ENCODE measurements at places on chromosomes 5 and 9. TPM values are rescaled to one million over a fixed set of nuclear protein-coding genes. Genes with fewer than 3 reads are reported as not detected.

GRCh38 chr5:132823481-132824050, 6.9 kb downstream of the SHROOM1 start:
- no peak for DNase-seq

The PAPPA gene
- 0.01 TPM for polyA plus RNA-seq

- DNase-seq, result no peak
These were observed 5.0 kb upstream of the NIPSNAP3B start for GRCh38 chr9:104758974-104759373.

GRCh38 chr9:78314953-78315870, 18.3 kb downstream of the PSAT1 start:
- no peak for DNase-seq

DNA sequence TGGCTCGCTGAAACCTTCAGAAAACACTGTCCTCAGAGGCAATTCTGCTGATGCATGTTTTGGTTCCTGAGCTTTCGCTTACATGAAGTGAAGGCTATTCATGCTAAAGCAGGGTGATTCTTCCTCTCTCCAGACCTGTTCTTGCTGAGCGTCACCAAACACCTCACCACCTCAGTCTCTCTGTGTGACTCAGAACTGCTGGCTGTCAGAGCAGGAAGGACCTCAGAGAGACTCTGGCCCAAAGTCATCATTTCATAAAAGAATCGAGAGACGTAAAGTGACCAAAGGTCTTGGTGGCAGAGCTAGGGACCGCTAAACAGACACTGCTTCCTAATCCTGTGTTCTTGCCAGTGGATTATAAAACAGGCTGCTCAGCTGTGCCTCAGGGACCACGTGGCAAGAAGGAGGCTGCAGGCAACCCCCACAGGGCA, 73.8 kb downstream of the LHFPL2 start:
- no peak for DNase-seq

The SOWAHA gene
- not detected for polyA plus RNA-seq

DNA sequence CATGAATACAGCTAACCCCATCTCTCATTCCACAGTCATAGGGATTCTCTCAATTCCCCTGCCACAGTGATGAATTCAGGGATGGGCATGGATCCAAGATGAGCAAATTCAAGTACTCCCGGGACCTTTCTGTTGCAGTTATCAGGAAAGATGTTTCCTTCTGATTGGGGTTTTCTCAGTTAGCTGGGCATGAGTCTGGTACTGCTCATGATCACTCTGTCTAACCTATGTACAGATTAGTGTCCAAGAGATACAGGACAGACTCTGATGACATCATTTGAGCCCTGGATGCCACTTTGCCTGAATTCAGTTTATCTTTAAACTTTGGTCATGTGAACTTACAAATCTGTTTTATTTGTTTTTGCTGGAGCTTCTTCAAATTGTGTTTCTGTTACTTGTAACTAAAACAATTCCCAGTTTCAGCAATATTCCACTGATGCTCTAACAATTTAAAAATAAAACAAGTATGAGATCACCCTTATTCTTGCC, 257.7 kb upstream of the KLF9 start:
- no peak for DNase-seq

DNA sequence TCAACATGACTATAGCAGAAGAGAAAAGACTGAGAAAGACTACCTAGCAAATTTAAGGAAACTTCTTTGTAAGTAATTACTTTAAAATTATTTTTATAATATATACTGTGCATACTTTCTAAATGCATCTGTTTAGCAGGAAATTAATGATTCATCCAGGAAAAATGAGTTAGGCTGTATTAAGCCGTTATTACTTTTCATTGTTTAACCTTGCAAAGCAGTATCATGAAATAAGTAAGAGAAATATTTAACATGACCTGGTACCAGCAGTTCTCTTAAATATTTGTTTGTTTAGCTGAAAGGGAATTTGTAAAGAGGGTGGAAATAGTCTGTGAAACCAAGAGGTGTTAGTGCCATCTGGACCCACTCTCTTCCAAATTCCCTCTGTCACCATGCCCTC, 175.0 kb downstream of the GNAQ start:
- DNase-seq, result no peak

DNA sequence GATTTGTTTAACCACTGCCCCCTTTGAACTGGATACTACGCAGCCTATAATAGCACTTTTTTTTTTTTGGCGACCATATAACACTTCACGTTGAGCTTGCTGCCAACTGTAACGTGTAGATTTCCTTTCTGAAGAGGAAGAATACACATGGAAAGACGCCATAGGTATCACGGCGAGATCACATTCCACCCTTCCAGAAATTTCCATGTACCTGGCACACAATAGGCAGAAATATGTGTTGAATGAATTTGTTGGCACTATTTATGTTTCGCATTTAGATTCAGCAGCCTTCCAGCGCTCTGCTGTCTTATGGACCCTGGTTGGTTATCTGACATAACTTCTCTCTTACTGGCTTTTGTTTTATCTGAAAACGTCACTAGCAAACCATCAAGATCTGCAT, 250.3 kb downstream of the SLIT3 start:
- no peak for DNase-seq

DNA sequence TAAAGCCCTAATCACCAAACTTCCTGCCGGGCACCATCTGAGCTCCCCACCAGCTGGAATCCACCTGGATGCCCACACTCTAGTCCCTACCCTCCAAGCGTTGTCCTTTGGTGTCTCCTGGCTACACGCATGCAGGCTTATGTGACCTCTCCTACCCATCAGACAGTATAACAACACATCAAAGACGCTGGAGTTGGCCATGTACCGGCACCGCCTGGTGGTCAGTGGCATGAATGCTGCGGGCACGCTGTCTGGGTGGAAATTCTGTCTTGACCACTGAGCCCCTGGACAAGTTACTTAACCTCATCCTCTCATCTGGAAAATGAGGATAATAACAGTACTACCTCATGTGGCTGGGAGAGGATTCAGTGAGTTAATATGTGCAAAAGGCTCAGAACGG, 23.4 kb upstream of the CORO2A start:
- DNase-seq, result peak; percentile 17

The GABBR2 gene
- polyA plus RNA-seq, result not detected

The BTNL8 gene
- polyA plus RNA-seq, result 0.33 TPM

The ECSCR gene
- polyA plus RNA-seq, result not detected

GRCh38 chr5:76367623-76368371, 35.3 kb upstream of the IQGAP2 start:
- DNase-seq, result no peak

GRCh38 chr5:133205204-133205603, 153.4 kb downstream of the HSPA4 start:
- no peak for DNase-seq

DNA sequence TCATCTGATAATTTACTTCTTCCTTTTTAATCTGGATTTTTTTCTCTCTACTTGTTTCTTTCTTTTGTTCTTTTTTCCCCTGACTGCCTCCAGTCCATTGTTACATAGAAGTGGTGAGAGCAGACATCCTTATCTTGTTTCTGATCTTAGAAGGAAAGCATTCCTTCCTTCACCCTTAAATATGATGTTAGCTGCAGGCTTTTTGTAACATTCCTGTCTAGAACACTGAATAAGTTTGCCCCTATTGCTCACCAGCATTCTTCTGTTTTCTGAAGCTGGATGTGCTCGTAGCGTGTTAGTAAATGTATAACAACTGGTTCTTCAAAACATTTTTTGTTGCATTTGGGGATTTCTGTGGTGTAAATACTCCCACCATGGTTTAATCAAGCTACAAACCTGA, 136.7 kb upstream of the NFIL3 start:
- no peak for DNase-seq

GRCh38 chr5:137580030-137580429, 80.9 kb upstream of the SPOCK1 start:
- no peak for DNase-seq

GRCh38 chr9:77980622-77981021, 51.0 kb downstream of the GNAQ start:
- DNase-seq, result no peak

- DNase-seq, result no peak
These were observed 3.8 kb downstream of the NDST1 start for GRCh38 chr5:150511578-150512367.

The STPG3 gene
- not detected for polyA plus RNA-seq

GRCh38 chr9:71703172-71703872, 65.0 kb downstream of the CEMIP2 start:
- no peak for DNase-seq

The WDR38 gene
- polyA plus RNA-seq, result not detected

- DNase-seq, result no peak
These were observed 259.7 kb upstream of the MSX2 start for GRCh38 chr5:174464504-174465165.

DNA sequence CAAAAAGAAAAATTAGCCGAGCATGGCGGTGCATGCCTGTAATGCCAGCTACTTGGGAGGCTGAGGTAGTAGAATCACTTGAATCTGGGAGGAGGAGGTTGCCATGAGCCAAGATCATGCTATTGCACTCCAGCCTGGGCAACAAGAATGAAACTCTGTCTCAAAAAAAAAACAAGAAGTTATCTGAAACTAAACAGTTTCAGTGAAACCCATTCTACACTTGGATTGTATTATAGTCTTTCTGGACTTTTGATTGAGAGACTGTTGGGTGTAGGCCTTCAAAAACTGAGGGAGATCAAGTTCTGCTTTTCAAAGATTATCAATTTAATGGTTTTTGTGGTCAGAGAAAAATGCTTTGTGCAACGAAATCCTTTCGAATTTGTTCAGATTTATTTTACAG, 34.6 kb upstream of the SPINK5 start:
- no peak for DNase-seq

GRCh38 chr5:3911773-3912172, 316.1 kb downstream of the IRX1 start:
- no peak for DNase-seq

GRCh38 chr9:69023650-69024049, 9.7 kb upstream of the PRKACG start:
- DNase-seq, result no peak

DNA sequence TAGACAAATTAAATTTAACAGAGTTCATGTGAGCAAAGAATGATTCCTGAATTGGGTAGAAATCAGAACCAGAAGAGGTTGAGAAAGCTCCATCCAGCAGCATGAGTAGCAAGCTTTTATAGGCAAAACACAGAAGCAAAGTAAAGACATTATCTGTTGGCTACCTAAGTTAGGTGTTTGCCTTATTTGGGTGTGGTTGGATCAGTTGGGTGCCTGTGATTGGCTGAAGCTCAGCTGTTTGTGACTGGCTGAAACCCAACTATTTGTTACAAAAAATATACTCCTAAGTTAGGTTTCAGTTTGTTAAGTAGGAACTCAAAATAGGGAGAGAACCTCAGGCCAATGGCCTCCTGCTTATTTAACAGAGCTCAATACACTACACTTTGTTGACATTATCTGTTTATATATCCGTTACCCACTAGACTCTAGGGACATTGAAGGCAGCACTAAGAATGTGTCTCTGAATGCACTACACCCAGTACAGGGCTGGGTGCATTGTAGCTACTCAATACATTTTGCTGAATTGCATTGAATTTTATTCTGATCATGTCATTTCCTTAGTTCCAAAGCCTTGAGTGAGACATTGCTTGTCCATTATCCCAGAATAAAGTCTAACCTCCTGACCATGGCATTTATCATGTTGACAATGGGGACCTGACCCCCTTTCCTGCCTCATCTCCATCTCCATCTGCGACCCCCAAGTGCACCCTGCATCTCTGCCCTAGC, 98.7 kb downstream of the CCDC192 start:
- no peak for DNase-seq

The LCN9 gene
- polyA plus RNA-seq, result not detected

- no peak for DNase-seq
These were observed 197.8 kb upstream of the NREP start for GRCh38 chr5:111954516-111955395.

DNA sequence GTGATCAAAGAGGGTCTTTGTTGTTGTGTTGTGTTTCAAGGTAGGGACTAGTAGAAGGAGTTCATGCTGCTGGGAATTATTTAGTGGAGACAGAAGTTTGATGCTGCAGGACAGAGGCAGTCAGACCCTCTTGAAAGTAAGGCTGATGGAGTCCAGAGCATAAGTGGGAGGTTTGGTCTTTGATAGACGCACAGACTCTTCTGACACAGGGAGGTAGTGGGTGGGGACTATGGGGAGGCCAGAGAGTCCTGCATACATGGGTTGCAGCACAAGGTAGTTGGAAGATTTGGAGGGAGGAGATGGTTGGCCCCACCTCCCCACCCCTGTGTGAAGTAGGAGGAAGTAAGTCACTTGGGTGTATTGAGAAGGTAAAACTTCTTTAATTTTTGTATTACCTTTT, 2.4 kb upstream of the CCDC112 start:
- peak; percentile 4 for DNase-seq

DNA sequence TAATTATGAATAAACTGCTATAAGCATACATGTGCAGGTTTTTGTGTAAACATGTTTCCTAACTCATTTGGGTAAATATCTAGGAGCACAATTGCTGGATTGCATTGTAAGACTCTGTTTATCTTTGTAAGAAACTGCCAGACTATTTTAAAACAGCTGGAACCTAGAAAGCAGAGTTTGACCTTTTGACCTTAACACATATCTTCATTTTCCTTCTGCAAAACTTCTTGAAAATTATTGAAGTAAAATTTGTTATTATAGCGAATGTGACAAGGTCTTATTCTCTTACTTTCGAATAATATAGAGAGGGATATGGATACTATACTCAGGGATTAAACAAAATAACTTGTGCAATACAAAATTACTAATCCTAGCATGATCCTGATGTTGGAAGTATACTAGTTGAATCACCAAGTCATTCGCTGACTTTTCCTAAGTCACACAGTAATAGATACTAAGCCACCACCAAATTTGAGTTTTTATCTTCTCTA, 3.2 kb upstream of the ANXA1 start:
- no peak for DNase-seq

The RASGEF1C gene
- polyA plus RNA-seq, result not detected

The FOXI1 gene
- not detected for polyA plus RNA-seq

The GBGT1 gene
- polyA plus RNA-seq, result not detected

DNA sequence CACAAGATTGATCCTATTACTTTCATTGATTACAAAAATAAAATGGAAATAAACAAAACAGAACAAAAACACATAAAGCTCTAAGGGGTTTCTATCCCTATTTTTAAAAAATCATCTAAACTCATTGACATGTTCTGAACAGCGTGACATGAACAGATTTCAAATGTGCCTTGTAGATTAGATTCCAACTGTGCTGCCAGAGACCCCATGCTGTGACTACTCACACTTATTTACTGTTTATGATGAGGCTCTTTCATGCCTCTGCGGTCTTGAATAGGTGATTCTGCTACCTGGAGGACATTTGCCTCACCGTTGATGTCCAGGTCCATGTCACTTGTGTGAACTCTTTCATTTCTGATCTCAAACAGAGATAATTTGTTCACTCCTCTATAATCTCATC, 990.2 kb downstream of the CDH12 start:
- DNase-seq, result no peak

DNA sequence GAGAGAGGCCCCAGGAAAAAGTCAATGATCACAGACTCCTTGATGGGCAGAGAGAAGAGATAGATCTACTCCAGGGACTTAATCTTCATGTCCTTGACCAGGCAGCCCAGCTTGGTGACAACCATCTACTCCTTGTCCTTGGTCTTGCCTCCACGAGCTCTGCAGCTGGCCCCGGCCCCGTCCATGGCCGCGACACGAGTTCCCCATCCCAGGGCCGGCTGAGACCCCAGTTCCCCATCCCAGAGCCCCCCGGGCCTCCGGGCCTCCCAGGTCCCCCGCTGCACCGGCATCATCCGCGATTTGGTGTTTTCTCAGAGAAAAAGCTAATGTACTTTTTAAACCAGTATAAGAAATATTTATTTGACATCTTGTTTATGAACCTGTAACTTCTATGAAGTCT, 2.5 kb upstream of the PGGT1B start:
- DNase-seq, result no peak

All from CD4-positive, CD25-positive, alpha-beta regulatory T cell (primary cell).